Tibial nerve (tissue), 4 donors: ENCODE measurements at places on chromosomes 3 and 15. TPM values are rescaled to one million over a fixed set of nuclear protein-coding genes. Genes with fewer than 3 reads are reported as not detected.
A peak's percentile ranks its signal among the peaks of the same experiment; 100 is the strongest.

Gene TICRR
- total RNA-seq: 0.60 TPM

Gene ERICH6
- total RNA-seq: not detected

Gene FBXO40
- not detected for total RNA-seq

Gene HRG
- not detected for total RNA-seq

GRCh38 chr15:66644869-66645268 is 57.2 kb upstream of the SMAD6 start:
- H3K27ac ChIP-seq: no peak overlapping the region
- H3K36me3 ChIP-seq: no peaks in the 10 kb centered on the region
- H3K27me3 ChIP-seq: no peaks in the 10 kb centered on the region
- H3K4me3 ChIP-seq: no peak overlapping the region
- DNase-seq: no peak

GRCh38 chr15:84755736-84756527 is 7.5 kb downstream of the ZNF592 start:
- H3K4me1 ChIP-seq: peaks cover 10% of the 10 kb centered on the region
- H3K27me3 ChIP-seq: no peaks in the 10 kb centered on the region
- H3K27ac ChIP-seq: no peak overlapping the region
- H3K36me3 ChIP-seq: no peaks in the 10 kb centered on the region
- H3K4me3 ChIP-seq: no peak overlapping the region

DNA sequence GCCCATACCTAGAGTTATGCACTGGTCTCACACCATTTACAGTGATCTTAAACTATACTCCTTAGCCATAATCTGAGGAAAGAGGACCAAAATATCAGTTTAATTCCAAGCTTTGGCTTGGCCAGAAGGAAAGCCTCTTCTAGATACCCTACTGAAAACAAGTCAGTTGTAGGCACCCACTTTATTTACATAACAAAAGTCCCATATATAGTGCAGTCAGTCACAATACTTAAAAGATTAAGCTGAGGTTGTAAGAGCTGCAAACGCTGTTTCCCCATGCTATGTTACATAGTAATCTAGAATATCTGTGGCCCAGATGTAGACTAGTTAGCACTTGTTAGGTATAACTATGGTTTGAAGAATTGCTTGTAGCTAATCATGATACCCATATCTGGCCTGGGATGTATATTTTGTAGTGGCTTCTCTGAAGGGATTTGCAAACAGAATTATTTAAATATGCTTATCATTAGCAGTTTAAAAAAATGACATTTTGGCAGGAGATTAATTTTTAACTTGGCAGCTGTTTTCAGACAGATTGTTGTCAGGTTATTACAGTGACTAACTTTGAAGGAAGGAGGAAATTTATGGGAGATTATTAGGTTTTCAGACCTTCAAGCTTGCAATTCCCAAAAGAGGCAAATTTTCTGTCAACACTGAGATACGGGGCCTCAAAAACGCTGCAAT is 160.4 kb upstream of the SLC2A2 start:
- H3K4me3 ChIP-seq: no peak overlapping the region
- H3K36me3 ChIP-seq: no peaks in the 10 kb centered on the region
- no peaks in the 10 kb centered on the region for H3K27me3 ChIP-seq

DNA sequence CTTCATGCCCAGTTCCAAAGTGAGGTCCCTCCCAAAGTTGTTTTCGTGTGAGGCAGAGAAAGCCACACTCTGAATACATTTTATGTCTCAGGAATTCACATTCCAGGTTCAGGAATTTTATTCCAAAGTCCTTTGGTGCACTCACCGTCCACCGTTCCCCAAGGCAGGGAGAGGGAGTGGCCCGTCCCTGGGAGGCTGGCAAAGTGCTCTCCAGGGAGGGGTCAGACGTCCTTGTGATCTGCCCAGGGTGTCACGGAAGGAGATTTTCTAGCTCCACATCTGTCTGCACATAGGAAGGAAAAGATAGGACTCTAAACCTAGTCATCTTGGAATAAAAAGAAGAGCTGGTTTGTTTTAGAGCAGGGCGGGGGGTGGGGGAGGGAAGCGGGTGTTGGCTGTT is 47.9 kb downstream of the KLF13 start:
- no peak overlapping the region for H3K4me3 ChIP-seq
- H3K4me1 ChIP-seq: peaks cover 82% of the 10 kb centered on the region
- no peak overlapping the region for H3K27ac ChIP-seq
- no peaks in the 10 kb centered on the region for H3K27me3 ChIP-seq

GRCh38 chr15:82135638-82136037 is 89.8 kb upstream of the MEX3B start:
- H3K27me3 ChIP-seq: no peaks in the 10 kb centered on the region
- peaks cover 9% of the 10 kb centered on the region for H3K4me1 ChIP-seq
- no peak overlapping the region for H3K4me3 ChIP-seq
- H3K36me3 ChIP-seq: peaks cover 62% of the 10 kb centered on the region

GRCh38 chr3:550471-550870 is 353.9 kb downstream of the CHL1 start:
- no peak overlapping the region for H3K4me3 ChIP-seq
- no peak for DNase-seq
- no peaks in the 10 kb centered on the region for H3K27me3 ChIP-seq
- no peaks in the 10 kb centered on the region for H3K4me1 ChIP-seq

DNA sequence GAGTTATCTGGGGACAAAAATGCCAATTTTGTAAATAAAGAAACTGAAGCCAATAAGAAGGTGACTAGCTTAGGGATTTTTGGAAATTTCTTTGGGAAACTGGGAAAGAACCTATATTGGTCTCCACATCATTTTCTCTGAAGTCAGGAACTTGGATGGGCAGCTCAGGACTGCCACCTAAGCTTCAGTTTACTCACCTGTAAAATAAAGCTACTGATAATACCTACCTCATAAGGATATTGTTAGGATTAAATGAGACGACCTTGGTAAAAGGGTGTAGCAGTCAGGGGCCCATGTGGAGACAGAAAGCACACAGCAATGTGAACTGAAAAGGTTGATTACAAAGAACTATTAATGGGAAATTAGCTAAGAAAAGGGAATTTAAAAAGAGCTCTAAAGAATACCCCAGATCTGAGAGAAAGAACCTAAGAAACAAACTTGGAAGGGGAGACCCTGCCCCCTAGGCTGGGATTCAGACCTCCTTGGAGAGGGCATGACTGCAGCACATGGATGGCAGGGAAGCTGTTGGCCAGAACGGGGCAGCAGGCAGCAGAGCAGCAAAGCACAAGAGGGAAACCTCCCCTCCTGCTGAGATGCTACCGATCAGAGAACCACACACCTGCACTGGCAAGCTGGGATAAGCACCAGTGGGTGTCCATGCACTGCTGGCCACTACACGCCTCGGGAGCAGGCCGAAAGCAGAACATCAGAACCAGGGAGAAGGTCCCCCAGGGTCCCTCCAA is 83.7 kb upstream of the THBS1 start:
- no peak for DNase-seq
- H3K36me3 ChIP-seq: no peaks in the 10 kb centered on the region
- H3K27ac ChIP-seq: peak overlapping the region; percentile 31
- H3K4me1 ChIP-seq: peaks cover 35% of the 10 kb centered on the region

GRCh38 chr15:67156834-67157233 is 91.4 kb downstream of the SMAD3 start:
- H3K27ac ChIP-seq: no peak overlapping the region
- no peaks in the 10 kb centered on the region for H3K36me3 ChIP-seq
- H3K4me3 ChIP-seq: no peak overlapping the region
- no peaks in the 10 kb centered on the region for H3K27me3 ChIP-seq
- no peak for DNase-seq

GRCh38 chr15:69439623-69440022 is 13.0 kb upstream of the RPLP1 start:
- DNase-seq: no peak
- H3K27me3 ChIP-seq: no peaks in the 10 kb centered on the region
- no peaks in the 10 kb centered on the region for H3K36me3 ChIP-seq
- no peak overlapping the region for H3K4me3 ChIP-seq
- no peak overlapping the region for H3K27ac ChIP-seq

DNA sequence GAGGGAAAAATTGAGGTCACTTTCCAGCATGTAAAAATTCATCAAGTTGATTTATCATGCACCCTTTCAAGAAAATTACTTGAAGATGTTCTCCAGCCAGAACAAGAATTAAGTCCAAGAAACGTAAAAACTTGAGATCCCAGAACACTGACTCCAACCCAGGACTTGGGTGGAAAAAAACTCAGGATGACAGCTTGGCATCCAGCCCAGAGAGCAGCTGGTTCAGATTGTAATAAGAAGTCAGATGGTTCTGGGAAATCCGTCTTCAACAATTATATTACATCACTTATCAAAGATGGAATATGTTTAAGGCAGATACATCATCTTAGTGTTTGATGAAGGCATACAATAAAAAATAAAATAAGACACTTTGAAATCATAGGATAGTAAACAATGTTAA is 23.0 kb upstream of the DNAJC13 start:
- H3K36me3 ChIP-seq: no peaks in the 10 kb centered on the region
- H3K4me3 ChIP-seq: no peak overlapping the region
- no peak overlapping the region for H3K27ac ChIP-seq
- no peaks in the 10 kb centered on the region for H3K4me1 ChIP-seq
- no peaks in the 10 kb centered on the region for H3K27me3 ChIP-seq
- no peak for DNase-seq

DNA sequence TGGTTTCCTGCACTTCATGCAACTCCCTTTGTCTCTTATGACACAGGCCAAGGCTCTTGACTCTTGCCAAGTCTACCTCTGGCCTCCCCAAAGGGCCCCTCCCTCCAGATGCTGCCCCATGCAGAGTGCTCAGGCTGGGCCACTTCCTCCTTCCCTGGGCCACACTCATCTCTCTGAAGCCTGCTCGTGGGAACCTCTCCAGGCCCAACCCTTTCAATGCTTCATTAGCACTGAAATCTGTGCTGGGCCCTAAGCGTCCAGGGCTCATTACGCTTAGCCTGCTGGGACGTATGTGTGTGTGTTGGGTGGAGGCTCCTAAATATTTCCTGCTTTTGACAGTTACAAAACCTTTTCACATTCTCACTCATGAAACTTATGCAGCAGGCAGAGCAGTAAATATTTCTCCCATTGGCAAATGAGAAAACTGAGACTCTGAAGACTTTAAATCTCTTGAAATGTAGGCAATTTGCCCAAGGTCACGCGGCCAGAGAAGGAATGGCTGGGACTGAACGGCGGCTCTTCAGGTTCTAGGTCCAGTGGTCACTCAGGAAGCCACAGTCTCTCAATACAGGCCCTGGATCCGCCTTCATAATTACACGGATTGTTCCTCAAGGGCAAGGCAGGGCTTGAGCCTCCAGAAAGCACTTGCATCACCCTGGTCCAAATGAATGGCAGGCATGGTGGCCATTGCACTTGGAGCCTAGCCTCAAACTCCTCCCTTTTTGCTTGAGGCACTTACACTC is 241.7 kb upstream of the HES1 start:
- H3K27me3 ChIP-seq: no peaks in the 10 kb centered on the region
- no peak for DNase-seq
- H3K36me3 ChIP-seq: no peaks in the 10 kb centered on the region
- H3K27ac ChIP-seq: no peak overlapping the region

- H3K27me3 ChIP-seq: no peaks in the 10 kb centered on the region
- no peak for DNase-seq
- H3K27ac ChIP-seq: no peak overlapping the region
- no peaks in the 10 kb centered on the region for H3K4me1 ChIP-seq
Measured at GRCh38 chr3:21484057-21484827, 266.8 kb downstream of the ZNF385D start.

DNA sequence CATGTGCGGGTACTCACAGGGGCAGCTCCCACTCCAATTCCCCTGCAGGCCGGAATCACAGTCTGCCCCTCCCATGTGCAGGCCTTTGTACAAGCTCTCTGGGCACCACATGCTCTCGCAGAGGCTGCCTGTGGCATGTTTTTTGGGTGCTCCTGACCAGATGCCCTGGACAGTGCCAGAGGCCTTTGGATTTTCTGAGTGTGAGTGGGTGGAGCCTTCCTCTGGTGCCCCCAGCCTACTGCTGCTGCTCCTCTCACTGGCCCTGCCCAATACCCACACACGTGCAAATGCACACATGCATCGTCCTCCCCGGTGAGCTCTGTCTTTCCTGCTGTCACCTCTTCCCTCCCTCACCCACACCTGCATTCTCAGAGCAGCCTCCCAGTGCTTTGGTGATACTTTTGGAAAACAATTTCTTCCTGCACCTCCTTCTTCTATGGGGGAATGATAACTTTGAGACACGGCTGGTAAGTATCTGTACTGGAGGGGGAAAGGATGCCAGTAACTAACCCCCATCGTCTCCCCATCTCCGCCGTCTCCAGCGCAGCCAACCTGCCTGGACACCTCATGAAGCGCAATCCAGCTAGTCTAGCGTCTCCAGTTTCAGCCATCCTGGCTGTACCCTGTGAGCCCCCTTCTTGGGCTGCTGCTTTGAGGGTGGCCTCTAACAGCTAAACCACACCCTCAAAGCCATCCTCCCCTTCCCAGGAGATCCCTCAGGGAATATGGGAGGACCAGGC is 229.4 kb upstream of the TOPAZ1 start:
- H3K4me3 ChIP-seq: no peak overlapping the region
- no peak for DNase-seq
- peak overlapping the region; percentile 58 for H3K27ac ChIP-seq
- no peaks in the 10 kb centered on the region for H3K27me3 ChIP-seq
- H3K36me3 ChIP-seq: no peaks in the 10 kb centered on the region
